ENCODE measurements at places on chromosomes 5 and 9.

DNA sequence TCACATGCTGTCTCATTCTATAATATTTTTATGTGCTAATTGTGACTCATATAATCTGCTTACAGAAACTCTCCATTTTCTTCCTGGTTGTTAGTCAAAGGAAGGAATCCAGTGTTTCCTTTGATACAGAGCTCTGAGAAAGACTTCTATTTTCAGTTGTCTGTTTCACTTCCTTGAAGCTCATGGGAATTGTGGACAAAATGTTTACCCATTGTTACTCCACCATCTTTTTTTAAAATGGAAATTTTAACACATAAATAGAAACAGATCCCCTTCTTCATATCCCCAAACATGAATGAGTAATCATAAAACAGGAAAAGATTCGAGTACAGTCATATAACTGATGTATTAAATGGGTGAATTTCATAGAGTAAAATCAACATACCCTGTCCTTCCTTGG is 42.0 kb upstream of the KCNN2 start:
- DNase-seq: no peak

- DNase-seq: no peak
Observed at GRCh38 chr5:59193616-59194319, 610.9 kb downstream of the RAB3C start.

- no peak for DNase-seq
Observed at GRCh38 chr9:316382-316965, 101.8 kb downstream of the DOCK8 start.

DNA sequence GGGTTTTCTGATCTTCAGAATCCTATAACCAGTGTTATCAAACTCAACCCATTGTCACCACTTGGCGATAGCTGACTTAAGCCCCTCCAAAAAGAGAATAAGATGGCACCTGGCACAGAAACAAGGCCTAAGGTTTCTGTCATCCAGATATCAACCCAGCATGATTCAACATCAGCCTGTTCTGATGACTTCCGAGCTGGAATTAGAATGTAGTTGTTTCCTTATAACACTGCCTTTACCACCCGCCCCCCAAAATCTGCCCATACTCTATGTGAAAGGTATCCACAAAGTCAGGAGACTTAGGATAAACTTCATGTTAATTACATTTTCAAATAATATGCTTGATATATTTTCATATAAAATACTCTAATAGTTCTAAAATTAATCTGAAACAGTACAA is 5.2 kb downstream of the KLF9 start:
- no peak for DNase-seq

DNA sequence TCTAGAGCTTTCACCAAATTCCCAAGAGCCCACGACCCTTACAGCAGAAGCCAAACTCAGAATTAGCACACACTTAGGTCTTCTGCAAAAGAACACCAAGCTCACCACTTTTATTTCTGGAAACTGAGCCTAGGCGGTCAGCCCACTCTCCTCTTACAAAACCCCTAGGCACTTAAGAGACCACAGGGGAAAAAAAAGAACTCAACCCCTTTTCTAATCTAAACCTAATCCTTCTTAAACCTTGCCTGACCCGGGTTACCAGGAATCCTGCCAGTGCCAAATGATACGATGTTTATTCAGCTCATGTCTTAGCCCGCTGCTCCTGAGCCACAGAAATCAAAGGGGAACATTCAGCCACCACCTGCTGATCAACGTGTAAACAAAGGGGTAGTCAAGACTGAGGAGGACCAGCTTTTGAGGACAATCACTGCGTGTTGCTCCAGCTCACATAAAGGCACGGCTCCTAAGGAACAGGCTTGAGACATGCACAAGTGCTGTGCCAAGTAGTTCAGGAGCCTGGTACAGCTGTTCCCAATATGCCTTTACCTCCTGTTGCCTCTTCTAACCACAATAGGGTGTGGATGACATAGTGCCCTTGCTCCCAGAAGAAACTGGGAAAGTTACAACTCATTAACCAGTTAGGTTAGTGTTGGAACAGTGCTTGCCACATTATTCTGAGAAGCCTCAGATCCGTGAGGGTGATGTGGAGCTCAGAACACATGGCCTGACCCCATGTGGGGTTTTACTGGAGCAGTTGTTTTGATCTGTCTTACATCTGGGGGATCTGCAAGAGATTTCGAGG is 49.3 kb downstream of the ZFAND5 start:
- DNase-seq: no peak

GRCh38 chr5:100313657-100314056 is 221.5 kb upstream of the FAM174A start:
- no peak for DNase-seq

DNA sequence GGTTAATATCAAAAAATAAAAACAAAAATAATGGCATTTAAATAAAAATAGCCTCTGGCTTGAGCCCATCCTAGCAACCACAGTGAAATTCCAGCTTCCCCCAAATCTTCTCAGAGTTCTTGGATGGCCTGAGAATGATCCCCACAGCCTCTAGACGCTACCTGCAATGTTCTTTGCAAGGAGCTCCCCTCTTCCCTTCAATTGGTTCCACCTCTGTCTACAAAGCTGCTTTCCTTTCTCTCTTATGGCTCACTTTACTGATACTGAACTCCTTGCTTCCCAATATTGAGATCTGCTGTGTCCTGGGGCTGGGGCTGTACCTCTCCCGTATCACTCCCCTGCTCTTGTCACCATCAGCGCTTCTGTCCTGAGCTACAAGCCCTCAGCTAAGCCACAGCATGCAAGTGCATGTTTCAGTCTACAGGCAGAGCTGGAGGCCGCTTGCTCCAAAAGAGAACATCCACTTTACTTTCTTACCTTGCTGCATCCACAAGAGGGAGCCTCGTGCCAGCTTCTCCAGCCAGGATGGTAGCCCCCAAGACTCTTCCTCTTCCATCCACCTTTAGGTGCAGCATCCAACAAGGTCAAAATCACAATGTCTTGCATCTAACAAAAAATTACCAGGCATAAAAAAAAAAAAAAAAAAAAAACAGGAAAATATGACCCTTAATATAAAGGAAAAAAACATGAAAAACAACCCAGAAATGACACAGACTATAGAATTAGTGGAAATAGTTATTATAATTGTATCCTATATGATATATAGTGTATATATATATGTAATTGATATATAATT is 57.4 kb upstream of the PRSS3 start:
- DNase-seq: no peak

GRCh38 chr5:151757233-151758140 is 944 bp downstream of the ATOX1 start:
- no peak for DNase-seq

GRCh38 chr5:143024228-143024920 is 254.2 kb downstream of the ARHGAP26 start:
- DNase-seq: no peak

- no peak for DNase-seq
Observed at GRCh38 chr9:35712762-35713400, 19.1 kb downstream of the TLN1 start.

- DNase-seq: no peak
Observed at GRCh38 chr9:107350443-107350842, 67.4 kb downstream of the RAD23B start.

DNA sequence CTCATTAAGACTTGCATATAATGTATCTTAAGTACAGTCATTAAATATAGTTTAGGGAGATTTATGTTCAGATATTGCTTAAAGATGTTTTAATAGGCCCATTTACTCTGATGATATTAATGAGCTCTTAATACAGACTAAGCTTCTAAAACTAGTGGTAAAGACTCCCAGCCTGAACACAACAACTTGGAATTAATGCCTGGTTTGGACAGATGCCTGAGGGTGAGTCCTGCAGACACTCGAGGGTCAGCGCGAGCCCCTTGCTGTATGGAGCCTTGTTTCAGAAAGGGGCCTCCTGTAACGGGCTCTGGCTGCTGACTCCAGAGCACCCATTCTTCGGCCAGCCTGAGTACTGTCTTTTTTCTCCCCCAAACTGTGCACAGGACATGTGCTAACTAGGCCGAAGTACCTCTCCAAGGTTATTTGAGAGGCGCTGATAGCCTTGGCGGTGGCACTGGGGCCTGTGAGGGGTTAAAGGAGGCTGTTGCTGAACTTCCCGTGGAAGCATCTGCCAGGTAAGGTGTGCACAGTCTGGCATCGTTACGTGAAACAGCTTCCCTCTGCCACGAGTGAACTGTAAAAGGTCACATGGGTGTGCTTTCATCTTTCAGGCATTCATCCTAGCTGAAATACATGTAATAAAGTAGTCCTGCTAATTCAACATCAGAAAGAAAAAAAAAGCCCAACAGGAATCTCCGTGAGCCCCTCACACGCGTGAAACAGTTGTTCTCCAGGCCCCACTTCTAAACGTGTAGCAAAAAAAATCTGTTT is 113.4 kb downstream of the MVB12B start:
- no peak for DNase-seq

DNA sequence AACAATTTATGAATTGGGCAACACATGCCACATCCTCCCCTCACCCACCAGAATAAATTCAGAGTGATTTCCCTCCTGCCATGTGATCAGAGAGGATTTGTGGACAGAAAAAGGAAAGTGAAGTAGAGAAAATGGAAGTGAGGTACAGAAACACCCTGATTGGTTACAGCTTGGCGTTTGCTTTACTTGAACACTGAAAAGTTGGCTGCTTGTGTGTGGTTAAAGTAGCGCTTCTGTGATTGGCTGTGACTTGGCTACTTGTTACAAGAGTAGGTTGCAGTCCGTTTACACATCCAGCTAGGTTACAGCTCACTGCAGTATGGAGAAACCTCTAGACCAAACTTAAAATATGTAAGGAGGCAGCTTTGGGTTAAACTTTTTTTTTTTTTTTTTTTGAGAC is 205.2 kb upstream of the ZNF608 start:
- no peak for DNase-seq

GRCh38 chr9:112505086-112505485 is 18.5 kb downstream of the KIAA1958 start:
- DNase-seq: no peak

DNA sequence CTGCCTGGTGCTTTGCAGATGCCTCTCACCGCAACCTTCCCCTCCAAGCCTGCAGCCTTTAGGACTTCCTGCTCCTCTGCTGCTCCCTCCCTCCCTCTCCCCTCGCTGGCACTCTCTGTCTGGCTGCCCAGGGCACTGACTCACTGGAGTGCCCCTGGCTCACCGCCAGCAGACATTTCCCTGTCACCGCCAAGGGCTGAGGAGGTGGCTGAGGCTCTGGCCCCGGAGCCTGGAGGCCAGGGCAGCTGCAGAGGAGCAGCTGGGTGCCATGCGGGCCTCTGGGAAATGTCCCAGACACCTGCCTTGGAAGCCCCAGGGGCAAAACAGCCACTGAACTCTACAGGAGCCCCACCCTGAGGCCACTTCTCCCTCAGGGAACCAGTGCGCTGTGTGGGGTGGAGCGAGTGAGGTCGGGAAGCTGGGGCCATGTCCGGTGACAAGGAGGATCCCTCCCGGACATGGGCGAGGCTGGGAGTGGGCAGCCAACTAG is 53.4 kb downstream of the TENT4A start:
- no peak for DNase-seq

- no peak for DNase-seq
Observed at GRCh38 chr9:6639622-6640021, 5.9 kb downstream of the GLDC start.

- no peak for DNase-seq
Observed at GRCh38 chr5:14513266-14513665, 68.3 kb upstream of the OTULINL start.
